ENCODE measurements at places on chromosomes 7 and 10. TPM values are rescaled to one million over a fixed set of nuclear protein-coding genes. Genes with fewer than 3 reads are reported as not detected.

- no peak for DNase-seq
Measured at GRCh38 chr7:21942955-21943354, 2.7 kb downstream of the CDCA7L start.

- no peak for DNase-seq
Measured at GRCh38 chr7:111401516-111401915, 160.8 kb downstream of the IMMP2L start.

- no peak for DNase-seq
Measured at GRCh38 chr7:105920766-105921165, 42.3 kb upstream of the CDHR3 start.

DNA sequence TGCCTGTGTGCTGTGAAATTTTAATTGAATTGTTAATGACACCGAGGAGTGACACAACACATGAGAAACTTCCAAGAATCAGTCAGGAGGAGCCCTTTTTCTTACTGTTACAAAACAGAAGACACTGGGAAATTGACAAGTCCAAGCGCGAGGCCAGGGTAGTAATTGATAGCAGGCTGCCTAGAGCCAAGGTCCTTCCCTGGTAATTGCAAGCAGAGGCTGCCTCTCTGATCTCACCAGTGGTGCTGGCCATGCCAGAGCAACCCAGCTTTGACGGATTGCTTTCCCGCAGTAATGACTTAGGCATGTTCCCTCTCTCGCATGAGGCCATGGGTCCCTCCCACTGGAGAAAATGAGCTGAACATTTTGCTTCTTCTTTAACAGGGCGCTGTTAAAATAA lies 111.5 kb downstream of the LRMDA start:
- DNase-seq, result no peak

DNA sequence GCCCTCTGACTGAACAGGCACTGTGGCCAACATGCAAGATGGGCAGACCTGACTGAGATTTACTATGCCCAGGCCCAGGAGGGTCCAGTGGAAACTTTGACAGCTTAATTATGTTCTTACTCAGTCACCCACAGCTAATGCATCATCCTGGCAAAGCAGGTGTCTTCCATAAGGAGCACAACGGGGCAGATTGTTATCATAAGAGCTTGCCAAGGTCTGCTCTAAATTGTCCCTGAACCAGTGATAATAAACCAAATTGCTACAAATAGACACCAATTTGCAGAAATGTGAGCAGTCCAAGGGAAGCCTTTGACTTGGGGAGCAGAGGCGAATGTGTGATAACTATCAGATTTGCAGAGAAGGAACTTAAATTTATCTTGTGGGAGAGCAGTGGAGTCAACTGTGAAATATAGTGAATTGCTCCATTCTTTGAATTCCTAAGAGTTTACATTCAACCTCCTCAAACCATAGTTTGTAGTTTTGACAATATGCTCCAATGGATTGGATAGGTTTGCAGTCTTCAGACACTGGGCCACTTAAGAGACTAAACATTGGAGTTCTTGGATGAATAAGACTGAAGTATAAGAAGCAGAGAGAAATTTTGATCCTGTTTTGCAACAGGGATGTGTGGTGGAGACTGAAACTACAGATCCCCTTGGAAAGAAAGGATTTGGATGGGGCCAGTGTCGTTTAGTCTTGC lies 494.7 kb downstream of the CCSER2 start:
- DNase-seq, result no peak

Gene PAPOLB
- 0.05 TPM for total RNA-seq

Measured in cardiac septum (tissue), 1 donor.